ENCODE measurements at places on chromosomes 1 and 21.

GRCh38 chr1:58431901-58432620 lies 114.5 kb downstream of the OMA1 start:
- DNase-seq, result no peak

- DNase-seq, result no peak
Measured at GRCh38 chr1:40318476-40318875, 1.4 kb upstream of the COL9A2 start.

- peak; percentile 14 for DNase-seq
Measured at GRCh38 chr1:40256401-40257084, 1.5 kb upstream of the ZMPSTE24 start.

GRCh38 chr1:164841702-164842465 lies 282.9 kb downstream of the PBX1 start:
- DNase-seq, result no peak

DNA sequence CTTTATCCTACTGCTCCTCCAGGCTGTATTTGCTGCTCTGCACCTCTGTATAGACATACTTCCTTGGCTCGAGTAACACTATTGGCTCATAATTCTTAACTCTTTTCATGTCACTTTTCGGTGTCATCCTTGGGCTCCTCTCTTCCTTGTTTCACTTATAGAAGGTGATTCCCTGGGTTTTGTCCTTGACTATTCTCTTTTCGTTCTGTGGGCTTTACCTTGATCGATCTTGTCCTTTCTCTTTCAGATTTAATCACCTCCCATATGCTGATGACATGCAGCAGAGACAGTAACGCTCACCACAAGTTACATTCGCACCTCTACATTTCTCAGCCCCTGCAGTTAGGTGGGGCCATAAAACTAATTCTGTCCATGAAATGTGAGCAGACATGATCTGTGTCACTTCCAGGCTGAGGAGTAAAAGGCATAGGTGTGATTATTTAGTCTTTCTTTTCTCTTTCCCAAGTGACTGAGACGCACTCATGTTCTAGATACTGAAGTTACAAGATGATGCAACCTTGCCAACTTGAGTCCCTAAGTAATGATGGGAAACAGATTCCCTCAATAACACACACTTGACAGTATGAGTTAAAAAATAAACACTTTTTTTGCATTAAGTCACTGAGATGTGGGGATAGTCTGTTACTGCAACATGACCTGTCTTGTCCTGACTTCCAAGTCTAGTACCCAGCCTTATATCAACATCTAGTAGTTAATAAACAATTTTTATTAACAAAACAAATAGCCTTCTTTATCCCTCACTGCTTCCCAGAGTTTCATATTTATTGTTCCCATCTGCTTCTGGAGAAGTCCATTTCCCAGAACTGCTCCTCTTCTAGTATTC lies 49.9 kb upstream of the HAO2 start:
- no peak for DNase-seq

DNA sequence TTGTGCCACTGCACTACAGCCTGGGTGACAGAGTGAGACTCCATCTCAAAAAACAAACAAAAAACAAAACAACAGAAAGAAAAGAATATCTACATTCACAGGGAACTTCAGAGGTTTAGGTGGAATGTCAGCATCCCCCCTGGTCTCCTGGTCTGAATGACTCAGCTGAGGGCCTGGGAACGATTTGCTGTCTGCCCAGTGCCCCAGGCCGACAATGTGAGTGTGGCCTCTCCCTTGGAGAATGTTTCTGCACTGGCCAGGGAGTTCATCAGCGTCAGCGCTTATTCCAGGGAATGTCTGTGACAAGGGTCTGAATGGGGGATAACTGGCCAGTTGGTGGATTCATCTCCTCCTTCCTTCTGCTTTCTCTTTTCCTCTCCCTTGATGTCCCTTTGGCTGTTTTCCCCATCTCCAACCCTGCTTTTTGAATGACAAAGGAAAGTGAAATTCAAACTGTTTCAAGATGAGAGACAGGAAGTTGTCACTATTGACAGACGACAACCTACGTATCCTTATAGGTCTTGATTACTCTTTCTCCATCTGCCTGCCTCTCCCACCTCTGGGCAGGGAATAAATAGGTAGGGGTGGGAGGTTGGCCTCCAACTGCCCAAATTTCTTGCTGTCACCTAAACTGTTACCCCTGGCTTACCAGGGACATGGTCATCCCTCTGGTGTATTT lies 213.1 kb downstream of the HHAT start:
- DNase-seq, result no peak

DNA sequence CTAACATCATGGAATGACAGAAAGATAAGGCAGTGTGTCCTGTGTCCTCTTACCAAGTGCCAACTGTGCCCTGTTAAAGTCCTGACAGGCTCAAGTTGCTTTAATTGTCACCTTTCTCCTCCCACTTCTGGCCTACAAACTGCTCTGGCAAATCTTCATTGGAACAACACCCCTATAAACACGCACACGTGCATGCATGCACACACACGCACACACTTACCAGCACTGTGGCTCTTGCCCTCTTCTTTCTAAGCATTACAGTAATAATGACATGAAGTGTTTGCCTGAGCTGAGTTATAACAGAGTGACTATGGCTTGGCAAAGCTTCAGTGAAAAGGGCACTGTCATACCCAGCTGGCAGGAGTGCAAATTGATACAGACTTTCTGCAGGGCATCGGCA lies 82.3 kb upstream of the SYT6 start:
- DNase-seq, result no peak

- DNase-seq, result peak; percentile 81
Measured at GRCh38 chr21:32411350-32412161, 950 bp upstream of the EVA1C start.

DNA sequence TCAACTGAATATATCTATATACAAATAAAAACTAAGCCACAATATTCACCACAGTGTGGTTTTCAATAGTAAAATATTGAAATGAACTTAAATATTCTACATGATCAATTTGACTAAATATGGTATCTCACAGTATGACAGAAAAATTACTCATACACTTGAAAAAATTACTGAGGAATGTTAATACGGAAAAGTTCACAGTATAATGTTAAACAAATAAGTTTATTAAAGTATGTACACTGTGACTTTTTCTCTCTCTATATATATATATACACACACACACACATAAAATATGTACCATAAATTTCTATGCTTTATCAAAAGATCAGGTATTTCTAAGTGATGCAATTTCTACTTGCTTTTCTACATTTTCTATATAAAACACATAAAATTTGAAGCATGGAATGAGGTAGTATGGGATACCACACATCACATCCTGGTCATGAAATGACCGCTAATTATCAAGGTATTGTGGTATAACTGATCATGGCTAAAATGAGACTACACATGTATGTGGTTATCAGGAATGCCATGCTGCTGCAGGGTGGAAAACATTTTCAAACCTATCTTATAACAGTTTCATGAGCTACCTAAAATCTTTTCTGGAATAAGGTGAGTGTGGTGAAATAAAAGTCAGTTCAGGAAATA lies 102.3 kb downstream of the CDC42BPA start:
- no peak for DNase-seq

DNA sequence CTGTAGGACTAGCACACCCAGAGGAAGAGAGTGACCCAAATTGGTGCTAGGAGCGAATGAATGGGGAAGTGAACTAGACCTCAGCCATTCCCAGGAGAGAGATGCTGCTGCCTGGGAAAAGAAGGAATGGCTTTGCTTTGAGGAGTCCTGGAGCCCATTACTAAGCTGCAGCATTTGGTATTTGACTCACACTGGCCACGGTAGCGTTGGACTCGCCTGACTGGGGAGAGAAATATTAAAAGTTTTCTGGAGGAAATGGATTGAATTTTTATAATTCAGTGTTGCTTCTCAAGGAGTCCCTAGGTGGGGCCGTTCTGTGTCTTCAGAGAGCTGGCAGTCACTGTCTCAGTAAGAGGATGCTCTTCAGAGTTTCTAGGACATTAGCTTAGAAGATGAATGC lies 40.2 kb downstream of the PIK3CD start:
- no peak for DNase-seq
